Pons (tissue), 1 donor: ENCODE measurements at places on chromosomes 12 and 14.

DNA sequence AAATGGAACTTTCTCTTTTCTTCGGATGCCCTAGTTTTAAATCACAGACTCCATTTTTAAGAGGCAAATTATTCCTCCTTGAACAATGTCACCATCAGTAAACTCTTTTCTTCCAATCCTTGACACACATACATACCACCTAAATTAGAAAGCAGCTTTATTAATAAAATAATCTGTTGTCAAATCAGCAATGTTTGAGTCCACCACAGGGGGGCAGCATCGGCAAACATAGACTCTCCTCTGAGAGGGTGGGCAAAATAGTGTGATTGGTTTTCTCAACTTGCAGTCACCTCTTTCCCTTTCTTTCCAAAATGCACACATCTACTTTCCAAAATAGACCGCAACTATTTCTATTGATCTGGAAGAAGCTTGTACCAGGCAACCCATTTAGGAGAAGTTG, 438.4 kb upstream of the OR4E1 start:
- DNase-seq: no peak

GRCh38 chr14:100073576-100074430, 8.6 kb downstream of the EVL start:
- no peak for DNase-seq

DNA sequence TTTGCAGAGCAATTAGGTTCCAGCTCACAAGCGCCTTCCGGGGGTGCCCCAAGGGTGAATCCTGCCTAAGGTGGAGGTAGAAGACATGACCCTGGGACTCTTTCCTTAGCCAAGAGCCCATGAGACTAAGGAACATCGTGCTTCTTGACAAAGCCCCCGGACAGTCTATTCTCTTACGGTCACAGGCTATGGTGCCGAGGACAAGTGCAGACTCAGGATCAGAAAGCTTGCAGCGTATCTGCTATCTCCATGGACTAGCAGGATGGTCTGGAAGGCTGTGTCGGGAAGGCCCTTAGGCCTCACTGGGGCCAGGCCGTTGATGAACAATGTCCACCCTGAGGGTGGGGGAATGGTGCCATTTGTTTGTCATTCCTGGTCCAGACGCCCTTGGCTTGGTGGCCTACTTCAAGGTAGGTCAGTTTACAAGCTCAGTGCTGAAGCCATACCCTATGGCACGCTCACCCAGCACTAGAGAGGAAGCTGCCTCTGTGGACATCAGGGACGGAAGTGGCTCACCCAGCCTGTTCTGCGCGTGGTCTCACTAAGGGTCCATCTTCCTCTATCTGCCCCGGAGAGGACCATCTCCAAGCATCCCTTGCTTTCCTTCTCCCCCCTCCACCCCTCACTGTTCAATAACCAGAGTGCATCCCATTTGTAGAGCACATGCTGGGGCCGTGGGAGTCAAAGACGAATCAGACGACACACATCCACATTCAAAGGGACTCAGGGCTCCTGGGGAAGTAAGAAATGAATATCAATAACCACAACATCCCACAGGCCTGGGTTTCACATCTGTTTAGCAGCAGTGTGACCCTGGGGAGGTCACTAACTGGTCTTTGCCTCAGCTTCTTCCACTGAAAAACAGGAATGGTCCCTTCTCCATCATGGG, 45.0 kb upstream of the IQSEC3 start:
- DNase-seq: peak; percentile 55

- DNase-seq: peak; percentile 20
These were observed 1.7 kb downstream of the SINHCAF start for GRCh38 chr12:31324116-31324844.

DNA sequence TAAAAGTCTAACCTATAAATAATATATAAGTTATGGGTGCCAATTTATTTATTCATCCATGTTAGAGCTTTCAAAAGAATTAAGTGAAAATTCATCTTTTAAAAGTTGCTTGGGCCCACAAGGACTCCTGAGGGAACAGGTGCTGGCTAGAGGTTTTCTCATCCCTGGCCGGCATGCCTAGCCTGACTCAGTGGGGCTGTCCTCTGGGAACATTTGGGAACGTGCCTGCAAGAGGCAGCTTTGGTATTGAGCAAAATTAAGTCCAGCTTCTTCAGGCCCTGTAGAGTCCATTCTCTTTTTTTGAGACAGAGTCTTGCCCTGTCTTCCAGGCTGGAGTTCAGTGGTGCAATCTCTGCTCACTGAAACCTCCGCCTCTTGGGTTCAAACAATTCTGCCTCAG, 44.7 kb downstream of the SPTB start:
- DNase-seq: no peak

- DNase-seq: no peak
These were observed 29.4 kb upstream of the PPP2R5C start for GRCh38 chr14:101732118-101732517.

GRCh38 chr12:7352661-7353060, 48.8 kb downstream of the ACSM4 start:
- DNase-seq: no peak

DNA sequence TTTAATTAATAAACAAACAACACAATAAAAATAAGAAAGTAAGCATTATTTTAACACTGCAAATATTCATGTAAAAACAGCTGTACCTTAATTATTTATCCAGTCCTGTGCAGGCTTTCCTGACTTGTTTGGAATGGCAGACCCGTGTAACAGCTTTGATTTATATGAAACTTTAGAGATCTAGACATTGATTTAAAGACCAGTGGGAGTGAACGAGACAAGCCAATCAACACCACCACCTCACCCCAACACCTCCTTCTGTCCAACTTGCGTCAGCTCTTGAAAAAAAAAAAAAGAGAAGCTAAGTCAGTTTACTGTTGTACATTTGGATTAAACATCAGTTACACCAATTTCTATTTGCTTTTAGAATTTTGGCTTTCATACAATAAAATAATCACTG, 22.3 kb downstream of the SLC38A4 start:
- DNase-seq: no peak

GRCh38 chr12:123043536-123044001, 63.1 kb downstream of the ARL6IP4 start:
- peak; percentile 48 for DNase-seq

- DNase-seq: peak; percentile 62
These were observed 18.7 kb upstream of the HDAC7 start for GRCh38 chr12:47838286-47838931.
